Stimulated activated effector memory CD8-positive, alpha-beta T cell treated with anti-CD3 and anti-CD28 coated beads, Interleukin-12 subunit alpha, Interleukin-12 subunit beta, amount 100 ng/mL, for 72 hours (primary cell): ENCODE measurements at places on chromosomes 11 and 22.

DNA sequence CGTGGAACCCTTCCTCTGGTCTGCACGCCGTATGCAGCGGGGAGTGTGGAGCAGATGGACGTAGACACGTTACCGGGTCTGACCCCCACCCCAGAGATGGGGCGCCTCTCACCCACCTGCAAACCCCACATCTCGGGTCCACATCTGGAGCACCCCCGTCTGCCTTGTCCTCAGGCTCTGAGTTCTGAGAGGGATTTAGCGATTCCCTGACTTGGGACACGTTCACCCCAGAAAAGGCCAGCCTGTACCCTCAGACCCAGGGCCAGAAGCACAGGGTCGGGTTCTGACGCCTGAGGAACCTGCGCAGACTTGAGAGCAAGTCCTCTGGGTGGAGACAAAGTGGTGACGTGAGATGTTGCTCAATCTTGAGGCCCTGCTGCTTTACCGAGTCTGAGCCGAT lies 1138.5 kb downstream of the BRD1 start:
- no peak for DNase-seq

DNA sequence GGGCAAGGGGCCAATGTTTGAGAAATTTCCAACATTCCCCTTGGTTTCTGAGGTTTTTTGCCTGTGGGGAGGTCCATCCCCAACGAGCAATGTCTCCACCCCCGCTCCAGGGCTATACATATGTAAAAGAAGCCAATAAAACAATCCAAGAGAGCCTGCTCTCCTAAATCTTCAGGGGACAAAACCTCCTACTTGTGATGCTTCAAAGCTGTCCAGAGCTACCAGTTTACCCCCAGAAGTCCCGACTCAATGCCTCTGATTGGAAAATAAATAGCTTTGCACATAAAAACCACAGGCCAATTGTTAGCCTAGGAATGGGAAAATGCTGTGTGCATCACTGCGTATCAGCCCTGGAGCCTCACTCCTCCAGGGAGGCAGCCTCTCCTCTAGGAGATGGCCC lies 66.0 kb upstream of the PAX6 start:
- DNase-seq, result no peak

- no peak for DNase-seq
Observed at GRCh38 chr11:86896441-86896841, 58.8 kb downstream of the FZD4 start.

DNA sequence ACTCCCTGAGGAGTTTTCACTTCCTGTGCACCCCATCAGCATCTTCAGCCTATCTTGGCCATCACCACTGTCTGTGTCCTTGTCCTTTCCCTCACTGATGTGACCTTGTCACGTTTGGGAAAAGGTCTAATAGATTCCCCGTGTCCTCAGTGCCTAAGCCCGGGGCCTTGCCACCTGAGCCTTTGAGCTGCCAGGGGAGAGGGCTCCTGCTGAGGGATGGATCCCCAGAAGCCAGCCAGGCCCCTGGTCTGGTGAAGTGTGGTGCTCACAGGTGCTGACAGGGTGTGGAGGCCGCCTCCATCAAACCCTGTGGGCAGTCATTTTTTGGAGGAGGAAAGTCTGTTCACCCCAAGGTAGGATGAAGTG lies 47.2 kb downstream of the GAB4 start:
- no peak for DNase-seq

- no peak for DNase-seq
Observed at GRCh38 chr11:96464700-96465307, 75.0 kb downstream of the JRKL start.

GRCh38 chr11:64245401-64245796 lies 1.3 kb downstream of the PPP1R14B start:
- DNase-seq, result no peak

GRCh38 chr11:77191823-77192495 lies 63.9 kb downstream of the MYO7A start:
- peak; percentile 18 for DNase-seq

GRCh38 chr11:111098091-111098490 lies 147.4 kb upstream of the POU2AF2 start:
- DNase-seq, result no peak

DNA sequence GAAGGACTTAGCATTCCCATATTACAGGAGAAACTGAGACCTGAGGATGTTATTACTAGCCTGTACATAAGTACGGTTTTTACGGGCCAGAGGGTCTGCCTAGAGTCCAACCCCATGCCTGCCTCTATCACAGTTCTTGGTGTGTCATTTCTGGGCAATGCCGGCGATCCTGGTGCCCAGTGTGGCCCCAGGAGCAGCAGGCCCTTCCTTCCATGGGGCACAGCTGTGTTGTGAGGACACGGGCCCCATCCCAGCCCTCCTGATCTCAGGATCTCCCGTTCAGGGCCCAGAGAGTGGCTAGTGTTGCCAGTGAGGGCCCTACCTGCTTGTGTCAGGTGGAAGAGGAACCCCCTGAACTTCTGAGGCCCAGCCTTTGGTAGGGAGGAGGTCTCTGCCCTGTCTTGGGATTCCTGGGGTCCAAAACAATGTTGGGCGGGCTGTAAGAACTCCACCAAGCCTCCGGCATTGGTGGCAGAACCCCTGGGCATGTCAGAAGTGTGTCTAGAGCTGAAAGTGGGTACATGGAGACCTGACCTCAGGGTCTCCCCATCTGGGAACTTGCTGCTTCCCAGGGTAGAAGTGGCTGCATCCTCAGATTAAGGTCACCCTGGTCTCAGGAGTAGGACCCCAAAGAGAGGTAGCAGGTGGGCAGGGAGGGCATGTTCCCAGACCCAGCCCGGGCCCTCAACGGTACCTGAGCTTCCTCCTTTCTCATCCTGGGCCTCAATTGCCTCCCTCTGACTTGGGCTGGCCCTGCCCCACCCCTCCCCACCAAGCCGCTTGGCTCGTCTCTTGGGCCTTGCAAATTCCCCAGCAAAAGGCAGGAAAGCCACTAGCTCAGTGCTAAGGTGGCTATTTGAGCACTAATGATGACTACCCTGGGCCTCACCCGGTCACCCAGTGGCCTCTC lies 74.6 kb upstream of the KCNQ1OT1 start:
- no peak for DNase-seq

GRCh38 chr11:65786786-65787636 lies at the start of gene OVOL1:
Gene OVOL1 (plus strand): TSS chr11:65787063. CDS start chr11:65787374, 311 bp downstream.
- no peak for DNase-seq

DNA sequence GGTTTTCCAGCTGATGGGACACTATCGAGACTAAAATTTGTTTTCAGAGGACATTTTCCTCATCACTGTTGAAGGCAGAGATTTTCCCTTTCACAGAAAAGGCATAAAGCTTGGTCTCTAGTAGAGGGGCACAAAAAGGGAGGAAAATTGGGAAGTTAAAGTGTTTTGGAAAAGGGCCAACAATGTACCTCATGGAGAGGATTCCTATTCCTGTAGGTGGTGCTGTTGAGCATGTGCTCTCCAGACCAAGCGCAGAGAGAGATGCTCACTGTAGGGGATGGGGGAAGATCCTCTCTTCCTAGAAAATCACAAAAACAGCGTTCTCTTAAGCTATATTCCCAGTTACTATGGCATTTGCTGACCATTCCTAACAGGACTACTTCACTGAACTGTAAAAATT lies 44.9 kb downstream of the OR4C46 start:
- DNase-seq, result no peak

GRCh38 chr11:35969089-35970042 lies 25.5 kb downstream of the LDLRAD3 start:
- no peak for DNase-seq

DNA sequence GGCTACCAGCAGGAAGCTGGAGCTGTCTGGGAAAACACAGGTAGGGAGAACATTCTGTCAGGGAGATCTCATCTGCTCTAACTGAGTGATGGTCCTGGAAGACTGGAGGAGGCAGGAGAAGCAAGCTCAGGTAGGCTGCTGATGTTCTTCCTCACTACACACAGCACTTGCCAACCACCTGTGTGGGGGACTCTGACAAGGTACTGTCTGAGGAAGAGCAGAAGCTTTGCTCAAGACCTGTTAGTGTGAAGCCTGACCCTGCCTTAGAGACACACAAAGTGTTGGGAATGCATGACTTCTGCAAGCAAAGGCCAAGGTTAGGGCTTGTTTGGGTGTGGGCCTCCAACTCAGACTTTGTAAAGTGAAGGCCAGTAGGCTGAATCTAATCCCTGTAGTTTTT lies 46.5 kb downstream of the CHST1 start:
- no peak for DNase-seq

- DNase-seq, result no peak
Observed at GRCh38 chr22:36700711-36701670, 2.6 kb downstream of the CACNG2 start.

GRCh38 chr11:62559204-62559603 lies 12.6 kb upstream of the AHNAK start:
- no peak for DNase-seq

GRCh38 chr22:29988719-29989118 lies 91.5 kb upstream of the HORMAD2 start:
- no peak for DNase-seq

DNA sequence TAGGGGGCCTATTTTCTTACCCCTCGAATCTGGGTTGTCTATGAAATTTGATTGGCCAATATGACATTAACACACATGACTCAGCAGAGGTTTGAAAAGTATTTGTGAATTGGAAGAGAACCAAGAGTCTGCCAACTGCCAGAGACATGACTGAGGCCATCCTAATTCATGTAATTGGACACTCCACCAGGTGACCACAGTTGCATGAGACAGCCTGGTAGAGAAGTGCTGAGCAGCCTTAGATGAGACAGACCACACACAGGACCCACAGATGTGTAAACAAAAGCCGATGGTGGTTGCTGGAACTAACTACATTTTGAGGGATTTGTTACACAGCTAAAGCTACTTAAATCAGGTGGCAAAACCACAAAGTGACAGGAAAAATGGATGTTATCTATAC lies 855 bp upstream of the MS4A5 start:
- DNase-seq, result no peak

- no peak for DNase-seq
Observed at GRCh38 chr11:98771791-98772190, 249.0 kb upstream of the CNTN5 start.

- peak; percentile 18 for DNase-seq
Observed at GRCh38 chr22:41976070-41976901, 7.0 kb downstream of the SEPTIN3 start.

- DNase-seq, result no peak
Observed at GRCh38 chr11:826836-827145, 928 bp upstream of the CRACR2B start.

- DNase-seq, result peak; percentile 74
Observed at GRCh38 chr11:57460022-57460757, at the start of gene RTN4RL2. Gene RTN4RL2 (plus strand): TSS chr11:57460528. CDS start chr11:57460866, 338 bp downstream.

DNA sequence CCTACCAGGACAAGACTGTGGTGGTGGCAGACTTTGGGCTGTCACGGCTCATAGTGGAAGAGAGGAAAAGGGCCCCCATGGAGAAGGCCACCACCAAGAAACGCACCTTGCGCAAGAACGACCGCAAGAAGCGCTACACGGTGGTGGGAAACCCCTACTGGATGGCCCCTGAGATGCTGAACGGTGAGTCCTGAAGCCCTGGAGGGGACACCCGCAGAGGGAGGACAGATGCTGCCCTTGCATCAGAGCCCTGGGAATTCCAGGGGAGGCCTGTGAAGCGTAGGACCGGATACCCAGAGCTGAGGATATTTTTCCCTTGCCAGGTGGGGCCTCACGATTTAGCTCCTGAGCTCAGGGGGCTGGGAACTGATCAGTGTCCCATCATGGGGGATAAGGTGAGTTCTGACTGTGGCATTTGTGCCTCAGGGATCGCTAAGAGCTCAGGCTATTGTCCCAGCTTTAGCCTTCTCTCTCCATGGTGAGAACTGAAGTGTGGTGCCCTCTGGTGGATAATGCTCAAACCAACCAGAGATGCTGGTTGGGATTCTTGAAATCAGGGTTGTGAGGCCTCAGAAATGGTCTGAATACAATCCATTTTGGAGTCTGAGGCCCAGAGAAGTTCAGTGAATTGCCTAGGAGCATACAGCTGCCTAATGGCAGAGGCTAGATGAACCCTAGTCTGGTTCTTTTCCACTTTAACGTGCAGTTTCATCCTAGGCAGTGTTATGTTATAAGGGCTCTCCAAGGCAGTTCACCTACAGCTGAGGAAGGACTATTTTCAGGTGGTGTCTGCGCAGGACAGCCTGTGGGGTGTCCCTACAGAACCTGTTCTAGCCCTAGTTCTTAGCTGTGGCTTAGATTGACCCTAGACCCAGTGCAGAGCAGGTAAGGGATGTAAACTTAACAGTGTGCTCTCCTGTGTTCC lies 19.5 kb downstream of the PIK3IP1 start:
- DNase-seq, result no peak

DNA sequence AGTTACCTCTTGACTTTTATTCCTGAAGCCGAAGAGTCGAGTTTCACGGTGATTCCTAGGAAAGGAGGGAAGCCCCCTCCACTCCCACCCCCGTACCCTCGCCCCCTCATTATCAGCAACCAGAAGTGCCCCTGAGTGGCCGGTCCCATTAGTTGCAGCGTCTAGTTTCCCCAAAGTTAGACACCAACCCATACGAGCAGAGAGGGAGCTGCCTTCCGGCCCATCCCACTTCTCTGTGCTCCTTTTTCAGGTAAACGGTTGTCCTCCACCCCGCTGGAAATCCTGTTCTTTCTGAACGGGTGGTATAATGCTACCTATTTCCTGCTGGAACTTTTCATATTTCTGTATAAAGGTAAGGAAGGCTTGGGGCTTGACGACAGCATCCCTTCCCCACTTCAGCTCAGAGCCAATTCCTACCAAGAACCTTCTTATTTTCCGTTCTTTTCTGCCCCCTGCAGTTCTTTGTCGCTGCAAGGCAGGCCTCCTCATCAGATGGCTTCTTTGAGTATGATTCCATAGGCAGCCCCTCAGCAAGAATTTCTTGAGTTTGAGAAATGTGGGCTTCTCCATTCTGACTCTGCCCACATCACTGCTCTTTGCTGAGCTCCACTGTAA lies 701 bp downstream of the TMEM216 start:
- DNase-seq, result no peak

- DNase-seq, result no peak
Observed at GRCh38 chr11:60993615-60994014, 22.1 kb downstream of the CD6 start.

DNA sequence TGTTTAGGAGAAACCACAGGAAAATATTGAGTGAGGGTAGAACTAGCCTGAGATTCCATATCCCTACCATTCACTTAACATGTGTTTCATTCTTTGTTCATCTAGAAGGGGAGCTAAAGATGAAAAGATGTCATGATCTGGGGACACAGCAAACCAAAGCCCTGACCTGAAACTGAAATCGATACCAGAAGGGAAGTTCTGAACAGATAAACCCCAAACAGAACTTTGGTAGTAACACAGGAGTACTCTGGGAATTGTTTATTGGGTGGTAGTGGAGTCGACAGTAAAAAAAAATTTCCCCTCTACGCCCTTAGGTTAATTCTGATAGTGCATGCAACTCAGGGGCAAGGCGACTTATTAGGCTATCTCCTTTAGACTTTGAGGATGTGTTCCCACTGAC lies 27.2 kb downstream of the OR2AT4 start:
- DNase-seq, result no peak

DNA sequence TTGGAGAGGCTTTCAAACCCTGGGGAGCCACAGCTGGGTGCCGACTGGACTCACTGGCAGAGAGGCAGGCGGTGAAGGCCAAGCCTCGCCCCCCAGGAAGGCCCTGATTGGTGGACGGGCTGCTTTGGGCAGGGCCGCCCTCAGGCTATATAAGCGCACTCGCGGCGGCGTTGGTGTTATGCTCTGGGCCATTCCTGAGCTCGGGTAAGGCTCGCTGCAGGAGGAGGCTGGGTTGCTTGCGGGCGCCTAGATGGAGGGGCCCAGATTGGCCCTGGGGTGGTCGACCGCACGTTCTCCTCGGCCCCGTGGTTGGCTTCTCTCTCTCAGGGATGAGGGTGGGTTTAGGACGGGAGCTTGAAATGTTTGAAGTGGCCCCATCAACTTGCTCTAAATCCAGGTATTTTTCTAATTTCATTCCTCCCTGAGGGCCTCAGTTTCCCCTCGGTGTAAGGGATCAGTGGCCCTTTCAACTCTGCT lies at the start of gene SPDYC:
Gene SPDYC, plus strand, starts transcription at position 176 of the 477 bp plus-strand sequence. CDS start 1,125 bp downstream, outside the sequence.
- DNase-seq, result no peak

- DNase-seq, result no peak
Observed at GRCh38 chr11:66979336-66979980, 4.4 kb downstream of the C11orf86 start.
